ENCODE measurements at places on chromosomes 12 and 14.

GRCh38 chr14:29016050-29016900 lies 249.7 kb downstream of the FOXG1 start:
- DNase-seq: peak; percentile 65

DNA sequence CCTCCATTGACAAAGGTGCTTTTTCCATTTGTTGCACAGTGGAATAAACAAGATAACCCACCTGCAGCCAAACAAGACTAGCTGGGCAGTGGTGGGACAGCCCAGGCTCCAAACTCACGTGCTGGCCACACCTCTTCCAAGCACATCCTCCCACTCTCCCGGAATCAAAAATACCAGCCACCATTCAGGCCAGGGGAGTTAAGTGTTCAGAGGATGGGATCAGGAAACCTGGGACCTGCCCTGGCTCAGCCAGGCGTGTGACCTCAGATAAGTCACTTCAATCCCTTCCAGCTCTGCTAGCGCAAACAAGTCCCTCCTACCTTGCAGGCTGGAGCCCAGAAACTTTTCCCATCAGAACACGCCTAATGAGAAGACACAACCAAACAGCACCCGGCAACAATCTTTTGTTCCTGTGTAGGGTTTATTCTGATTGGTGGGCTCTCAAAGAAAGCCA lies 43.3 kb downstream of the ACTN1 start:
- no peak for DNase-seq

- peak; percentile 43 for DNase-seq
These were observed 98.8 kb downstream of the CALM1 start for GRCh38 chr14:90495357-90496276.

GRCh38 chr12:47714826-47715386 lies 9.1 kb upstream of the RPAP3 start:
- DNase-seq: no peak

DNA sequence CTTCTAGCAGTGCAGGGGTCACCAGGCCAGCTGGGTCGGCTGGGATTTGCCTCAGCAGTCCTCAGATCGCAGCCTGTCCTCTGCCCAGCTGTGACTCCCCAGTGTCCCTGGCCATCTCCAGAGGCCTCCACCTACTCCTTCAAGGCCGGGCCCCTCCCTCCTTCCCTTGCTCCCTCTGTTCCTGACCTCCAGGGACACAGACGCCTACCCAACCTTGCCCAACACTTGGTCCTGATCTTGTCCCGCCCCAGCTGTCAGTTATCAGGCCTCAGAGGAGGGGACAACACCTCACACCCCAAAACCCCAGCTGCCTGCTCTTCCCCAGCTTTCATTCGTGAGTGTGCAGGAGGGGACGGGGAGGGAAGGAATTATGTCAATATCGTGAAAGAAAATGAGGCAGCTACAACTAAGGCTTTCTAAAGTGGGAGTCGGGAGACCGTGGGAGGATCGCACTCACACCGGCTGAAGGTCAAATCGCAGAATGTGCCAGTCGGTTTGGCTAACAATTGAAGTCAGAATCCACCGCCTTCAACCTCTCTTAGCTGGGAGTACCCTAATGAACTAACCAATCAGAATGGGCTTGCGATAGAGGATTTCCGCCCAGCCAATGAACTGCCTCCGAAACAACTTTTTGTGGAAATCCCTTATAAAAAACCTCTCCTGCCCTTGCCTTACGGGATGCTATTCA lies 9.4 kb upstream of the PLBD2 start:
- no peak for DNase-seq

DNA sequence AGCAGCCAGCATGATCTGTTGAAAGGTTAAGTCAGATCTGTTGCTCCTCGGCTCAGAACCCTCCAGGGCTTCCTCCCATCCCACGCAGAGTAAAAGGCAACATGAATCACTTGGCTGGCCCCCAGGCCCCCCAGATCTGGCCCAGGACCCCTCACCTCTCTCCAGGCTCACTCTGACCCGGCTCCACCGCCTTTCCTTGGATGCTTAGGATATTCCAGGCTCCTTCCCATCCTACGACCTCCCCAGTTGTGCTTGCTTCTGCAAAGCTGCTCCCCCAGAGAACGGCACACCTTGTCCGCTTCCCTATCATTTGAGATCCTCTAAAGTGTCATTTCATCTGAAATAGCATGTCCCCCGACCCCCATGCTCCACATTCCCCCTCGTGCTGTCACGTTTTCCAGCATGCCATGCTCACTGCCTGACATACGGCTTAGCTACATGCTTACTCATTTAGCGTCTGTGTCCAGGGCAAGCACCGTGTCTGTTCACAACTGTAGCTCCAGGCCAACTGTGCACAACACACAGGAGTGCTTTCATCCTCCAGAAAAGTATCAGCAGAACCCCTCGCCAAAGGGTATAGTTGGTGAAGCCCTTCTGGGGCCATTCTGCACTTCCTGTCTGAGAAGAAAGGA lies 33.6 kb upstream of the BDKRB2 start:
- no peak for DNase-seq

- DNase-seq: peak; percentile 89
These were observed at the start of gene GPR162 for GRCh38 chr12:6821591-6822425. GPR162 (plus strand) TSS chr12:6821821; CDS start chr12:6823899, 2,078 bp downstream.

DNA sequence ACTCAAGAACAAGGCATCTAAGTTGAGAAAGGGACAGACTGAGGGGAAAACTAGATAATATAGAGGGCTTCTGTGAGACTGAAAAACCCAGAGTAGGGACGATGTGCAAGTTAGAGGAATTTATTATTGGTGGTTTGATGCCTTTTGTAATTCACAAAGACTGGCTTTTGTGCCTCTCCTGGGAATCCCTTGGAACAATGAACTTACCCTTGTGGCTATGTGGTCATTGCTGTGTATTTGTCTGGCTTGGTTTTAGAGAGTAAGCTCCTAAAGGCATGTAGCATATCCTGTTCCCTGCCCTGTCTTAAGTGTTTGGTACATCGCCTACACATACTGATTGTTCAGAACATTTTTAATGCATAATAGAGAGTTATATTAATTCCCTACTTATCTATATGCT lies 26.6 kb downstream of the DCN start:
- no peak for DNase-seq

DNA sequence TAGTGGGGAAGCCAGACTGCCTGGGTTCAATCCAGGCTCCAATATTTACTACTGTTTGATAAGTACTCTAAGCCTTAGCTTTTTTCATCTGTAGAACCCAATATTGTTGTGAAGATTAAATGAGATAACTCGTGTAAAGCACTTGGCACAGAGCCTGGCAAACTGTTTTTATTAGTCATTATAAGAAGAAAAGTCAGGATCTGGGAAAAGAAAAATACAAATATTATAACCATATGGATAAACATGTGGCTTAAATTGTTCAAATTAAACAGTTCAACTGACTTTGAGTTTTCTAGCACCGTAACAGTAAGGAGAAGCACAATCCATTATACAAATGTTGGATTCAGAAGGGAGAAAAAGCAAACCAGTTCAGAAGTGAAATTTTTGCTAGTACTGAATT lies 22.0 kb upstream of the CDK17 start:
- DNase-seq: no peak

DNA sequence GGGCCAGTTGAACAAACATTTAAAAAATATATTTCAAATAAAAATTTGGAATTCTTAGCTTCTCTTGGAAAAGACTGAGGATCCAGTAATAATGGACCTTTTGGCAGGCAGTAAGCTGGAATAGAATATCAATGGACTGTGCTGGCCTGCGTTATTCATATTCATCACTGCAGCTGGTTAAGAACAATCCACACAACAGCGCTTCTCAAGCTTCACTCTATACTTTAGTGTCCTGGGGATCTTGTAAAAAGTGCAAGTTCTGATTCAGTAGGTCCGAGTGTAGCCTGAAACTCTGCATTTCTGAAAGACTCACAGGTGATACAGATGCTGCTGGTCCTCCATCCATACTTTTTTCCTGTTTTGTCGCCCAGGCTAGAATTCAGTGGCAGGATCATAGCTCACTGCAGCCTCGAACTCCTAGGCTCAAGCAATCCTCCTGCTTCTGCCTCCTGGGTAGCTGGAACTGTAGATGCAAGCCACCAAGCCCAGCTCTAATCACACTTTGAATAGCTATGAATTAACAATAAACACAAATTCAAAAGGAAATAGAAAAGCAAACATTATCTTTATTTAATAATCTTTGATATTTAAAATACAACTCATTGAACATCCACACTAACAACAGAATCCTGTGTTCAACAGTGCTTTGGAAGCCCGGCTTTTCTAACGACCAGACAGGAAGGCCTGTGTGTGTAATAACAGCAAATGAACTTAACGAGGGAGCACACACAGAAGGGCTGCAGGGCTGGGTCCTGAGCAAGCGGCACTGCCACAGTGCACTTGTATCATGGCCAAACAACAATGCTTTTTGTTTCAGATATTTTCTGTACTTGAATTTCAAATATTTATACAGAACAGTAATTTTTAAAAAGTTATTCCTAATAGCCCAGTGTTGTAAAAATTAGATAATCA lies 18.4 kb upstream of the TRIP11 start:
- DNase-seq: no peak

- DNase-seq: peak; percentile 60
These were observed 325.9 kb upstream of the LRFN5 start for GRCh38 chr14:41280745-41281144.

GRCh38 chr14:35286707-35287106 lies 5.5 kb upstream of the PSMA6 start:
- DNase-seq: no peak

- no peak for DNase-seq
These were observed 4.1 kb downstream of the OTX2 start for GRCh38 chr14:56805992-56806727.

DNA sequence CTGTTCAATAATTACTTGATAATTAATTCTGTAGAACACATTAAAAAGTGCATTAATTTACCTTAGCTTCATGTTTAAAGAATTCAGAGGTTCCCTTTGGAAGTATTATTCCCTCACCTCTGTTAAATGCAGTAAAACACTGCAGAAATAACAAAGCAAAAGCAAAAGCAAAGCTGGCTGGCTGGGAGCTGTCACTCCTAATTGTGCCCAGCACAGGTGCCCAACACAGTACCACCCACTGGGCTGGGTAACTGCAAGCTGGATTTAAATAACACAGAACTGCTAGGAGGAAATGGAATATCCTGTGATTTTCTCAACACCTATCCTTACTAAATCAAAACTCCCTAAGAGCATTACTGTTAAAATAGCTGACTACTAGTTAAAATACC lies 72.6 kb downstream of the SLC2A13 start:
- DNase-seq: no peak

DNA sequence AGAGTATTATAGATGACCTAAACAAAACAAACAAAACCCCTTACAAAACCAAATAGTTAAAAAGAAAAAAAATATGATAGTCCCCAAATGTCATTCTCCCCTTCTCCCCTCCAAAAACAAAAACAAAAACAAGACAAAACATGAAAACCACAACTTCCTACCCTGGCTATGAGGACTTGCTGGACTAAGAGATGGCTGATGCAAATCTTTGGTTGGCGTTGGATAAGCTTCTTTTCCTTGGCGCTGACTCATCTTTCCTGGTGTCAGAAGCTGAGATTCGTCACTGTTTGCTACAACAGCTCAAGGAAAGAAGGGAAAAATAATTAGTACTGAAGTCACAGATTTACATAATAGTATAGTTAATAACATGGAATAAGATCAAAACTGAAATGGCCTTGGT lies 102.5 kb upstream of the BBS10 start:
- DNase-seq: no peak

DNA sequence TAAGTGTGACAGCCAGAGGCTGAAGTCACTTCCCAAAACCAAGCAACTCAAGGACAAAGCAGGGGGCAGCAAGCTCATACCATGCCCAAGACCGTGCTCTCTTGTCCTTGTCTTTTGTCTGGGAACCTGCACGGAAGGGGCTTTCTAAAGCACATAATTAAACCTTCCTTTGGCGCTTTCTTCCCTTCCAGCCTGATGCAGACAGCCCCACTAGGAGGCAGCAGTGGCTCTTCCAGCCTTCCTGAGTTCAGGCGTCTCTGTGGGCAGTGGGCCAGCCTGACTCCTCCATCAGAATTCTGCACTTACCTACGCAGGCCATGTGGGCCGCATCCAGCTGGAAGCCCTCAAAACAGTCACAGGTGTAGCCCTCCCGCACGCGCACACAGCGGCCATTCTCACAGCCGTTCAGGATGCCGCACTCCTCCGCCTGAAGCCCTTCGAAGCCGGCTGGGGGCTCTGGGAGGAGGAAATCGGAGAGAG lies 7.6 kb downstream of the ISCA2 start:
- DNase-seq: peak; percentile 89

- DNase-seq: no peak
These were observed 11.1 kb downstream of the IFNG start for GRCh38 chr12:68148261-68148951.

- DNase-seq: no peak
These were observed 41.9 kb upstream of the INF2 start for GRCh38 chr14:104647467-104648043.

GRCh38 chr12:6945613-6946012 lies 1.8 kb downstream of the C12orf57 start:
- DNase-seq: peak; percentile 69

DNA sequence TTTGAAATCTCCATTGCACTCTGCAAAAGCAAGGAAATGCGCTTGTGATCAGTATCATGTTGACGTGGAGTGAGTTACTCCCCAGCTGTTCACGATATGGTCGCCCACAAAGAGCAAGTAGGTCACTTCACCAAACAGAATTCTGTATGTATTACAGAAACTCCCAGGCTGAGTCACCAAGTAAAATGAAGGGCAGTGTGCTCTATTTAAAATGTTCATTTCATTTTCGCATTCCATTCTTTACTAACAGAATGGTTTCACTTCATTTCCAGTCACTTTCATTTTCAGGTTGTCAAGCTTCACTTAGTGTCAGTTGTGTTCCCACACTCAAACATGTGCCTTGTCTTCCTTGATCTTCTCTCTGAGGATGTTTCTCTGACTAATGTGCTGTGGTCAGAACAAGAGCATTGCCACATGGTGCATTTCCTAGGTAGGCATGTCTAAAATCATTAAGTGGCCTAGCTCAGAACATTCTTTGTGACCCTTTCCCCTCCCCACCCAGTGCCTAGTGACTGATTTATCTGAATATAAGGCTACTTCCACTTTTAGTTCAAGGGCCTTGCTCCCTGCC lies 391.2 kb downstream of the RAD51B start:
- peak; percentile 10 for DNase-seq

- DNase-seq: no peak
These were observed 12.5 kb downstream of the POU6F1 start for GRCh38 chr12:51205350-51205749.

DNA sequence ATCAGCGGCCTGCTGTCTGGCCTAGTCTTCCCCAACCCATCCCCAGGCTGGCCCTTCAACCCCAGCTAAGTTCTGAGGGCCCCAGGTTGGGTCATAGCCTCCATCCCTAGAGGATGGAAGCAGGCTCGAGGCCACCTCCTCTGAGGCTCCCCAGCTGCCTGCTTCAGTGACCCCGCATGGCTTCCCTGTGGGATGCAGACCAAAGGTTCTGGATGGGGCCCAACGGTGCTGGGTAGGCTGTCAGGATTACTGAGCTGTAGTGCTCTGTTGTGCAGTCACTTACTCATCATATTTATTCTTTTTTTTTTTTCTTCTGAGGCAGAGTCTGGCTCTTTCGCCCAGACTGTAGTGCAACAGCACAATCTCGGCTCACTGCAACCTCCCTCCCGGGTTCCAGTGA lies 92.0 kb downstream of the IRF2BPL start:
- DNase-seq: no peak

- DNase-seq: no peak
These were observed 85.9 kb downstream of the TTC8 start for GRCh38 chr14:88910386-88910785.
